ENCODE measurements at places on chromosomes 5 and 9.
A peak's percentile ranks its signal among the peaks of the same experiment; 100 is the strongest.

- DNase-seq: no peak
Observed at GRCh38 chr9:116944714-116945534, 257.8 kb downstream of the TRIM32 start.

DNA sequence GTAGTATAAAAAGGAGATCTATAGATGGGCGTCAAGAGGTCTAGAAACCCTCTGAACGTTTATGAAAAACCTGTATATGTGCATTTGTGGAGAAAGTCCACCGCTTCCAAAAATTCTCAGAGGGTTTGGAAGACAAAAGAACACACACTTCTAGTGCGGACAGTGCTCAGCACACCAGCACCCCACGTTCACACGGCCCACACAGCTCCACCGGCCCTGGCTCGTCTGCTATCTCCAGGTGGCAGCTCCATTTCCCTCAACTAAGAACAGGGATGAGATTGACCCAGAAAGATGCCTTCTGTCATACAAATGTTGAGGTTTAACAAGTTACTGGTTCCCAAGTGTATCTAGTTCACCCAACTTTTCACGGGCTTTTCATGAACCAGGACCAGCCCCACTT, 255.1 kb downstream of the NR2F1-AS1 start:
- no peak for DNase-seq

DNA sequence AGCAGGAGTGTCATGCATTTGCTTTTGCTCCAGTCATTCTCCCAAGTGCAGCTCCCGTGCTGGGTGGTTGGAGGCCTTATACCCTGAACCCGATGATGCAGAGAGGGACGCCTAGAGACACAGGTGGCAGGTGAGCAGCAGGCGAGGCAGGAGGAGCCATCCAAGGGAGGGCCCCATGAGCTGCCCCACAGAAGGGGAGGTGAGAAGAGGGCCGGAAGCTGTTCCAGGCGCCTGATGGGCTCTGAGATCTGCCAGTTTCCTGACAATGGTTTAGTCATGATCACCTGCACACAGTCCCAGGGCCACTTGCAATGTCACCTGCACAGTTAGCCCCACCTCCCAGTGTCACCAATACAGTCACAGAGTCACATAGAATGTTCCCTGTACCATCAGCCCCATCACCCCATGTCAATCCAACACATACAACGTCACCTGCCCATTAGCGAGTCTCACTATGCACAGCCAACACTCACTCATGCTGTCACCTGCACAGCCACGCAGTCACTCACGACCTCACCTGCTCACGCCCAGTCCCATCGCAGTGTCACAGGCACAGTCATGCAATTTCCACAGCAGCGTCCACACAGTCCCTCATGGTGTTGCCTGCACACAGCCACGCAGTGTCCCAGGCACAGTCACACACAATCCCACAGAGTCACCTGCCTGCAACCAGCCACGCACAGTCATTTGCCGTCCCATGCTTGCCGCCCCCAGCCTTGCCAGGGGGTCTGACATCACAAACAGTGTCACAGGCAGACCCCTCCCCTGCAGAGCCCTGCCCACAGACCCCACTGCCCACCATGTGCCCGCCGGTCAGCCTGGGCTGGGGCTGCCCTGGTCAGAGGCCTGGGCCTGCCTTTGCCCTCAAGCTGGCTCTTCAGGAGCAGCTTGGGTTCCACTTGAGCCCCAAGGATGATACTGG, 113.4 kb downstream of the LHX2 start:
- DNase-seq: no peak

DNA sequence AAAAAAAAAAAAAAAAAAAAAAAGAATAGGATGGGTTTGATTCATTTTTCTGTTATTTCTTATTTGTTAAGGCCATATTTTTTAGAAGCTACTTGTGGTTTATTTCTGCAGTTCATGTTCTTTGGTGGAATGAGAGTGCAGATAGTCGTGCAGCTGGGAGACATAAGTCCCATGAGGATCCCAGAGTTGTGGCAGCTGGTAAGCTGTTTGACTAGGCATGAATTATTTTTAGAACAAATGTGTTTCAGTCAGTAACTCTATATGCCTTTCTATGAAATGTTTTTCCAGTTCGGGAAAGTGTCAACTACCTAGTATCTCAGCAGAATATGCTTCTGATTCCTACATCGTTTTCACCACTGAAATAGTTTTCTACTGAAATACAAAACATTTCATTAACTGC, 5.0 kb upstream of the NIPSNAP3B start:
- no peak for DNase-seq

- no peak for DNase-seq
Observed at GRCh38 chr5:3105581-3105980, 354.1 kb upstream of the IRX2 start.

GRCh38 chr5:87722286-87722685, 309.6 kb upstream of the CCNH start:
- DNase-seq: no peak

GRCh38 chr5:1555011-1555807, 31.4 kb upstream of the LPCAT1 start:
- no peak for DNase-seq

DNA sequence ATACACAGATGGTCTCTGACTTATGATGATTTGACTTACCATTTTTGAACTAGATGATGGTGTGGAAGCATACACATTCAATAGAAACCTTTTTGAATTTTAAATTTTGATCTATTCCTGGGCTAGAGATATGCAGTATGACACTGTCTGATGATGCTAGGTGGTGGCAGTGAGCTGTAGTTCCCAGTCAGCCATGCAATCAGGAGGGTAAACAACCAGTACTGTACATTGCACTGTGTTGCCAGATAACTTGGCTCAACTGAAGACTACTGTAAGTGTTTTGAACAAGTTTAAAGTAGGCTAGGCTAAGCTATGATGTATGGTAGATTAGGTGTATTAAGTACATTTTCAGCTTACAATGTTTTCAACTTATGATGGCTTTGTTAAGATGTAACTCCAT, 859.1 kb upstream of the ARRDC3 start:
- DNase-seq: no peak

DNA sequence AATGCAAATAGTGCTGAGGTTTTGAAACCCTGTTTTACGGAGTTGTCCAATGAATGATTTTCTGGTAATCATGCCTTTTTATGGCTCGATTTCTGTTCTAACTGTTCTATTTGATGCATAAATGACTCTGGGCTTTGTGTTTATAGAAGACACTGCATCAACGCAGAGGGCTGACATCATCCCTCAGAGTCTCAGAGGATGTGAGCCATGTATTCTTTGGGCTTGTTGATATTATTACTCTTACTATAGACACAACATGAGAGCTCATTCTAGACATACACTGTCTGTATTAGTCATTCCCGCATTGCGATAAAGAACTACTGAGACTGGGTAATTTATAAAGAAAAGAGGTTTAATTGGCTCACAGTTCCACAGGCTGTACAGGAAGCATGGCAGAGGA, 31.6 kb downstream of the CDH6 start:
- DNase-seq: no peak

GRCh38 chr5:56984445-56984844, 32.5 kb upstream of the MIER3 start:
- no peak for DNase-seq

DNA sequence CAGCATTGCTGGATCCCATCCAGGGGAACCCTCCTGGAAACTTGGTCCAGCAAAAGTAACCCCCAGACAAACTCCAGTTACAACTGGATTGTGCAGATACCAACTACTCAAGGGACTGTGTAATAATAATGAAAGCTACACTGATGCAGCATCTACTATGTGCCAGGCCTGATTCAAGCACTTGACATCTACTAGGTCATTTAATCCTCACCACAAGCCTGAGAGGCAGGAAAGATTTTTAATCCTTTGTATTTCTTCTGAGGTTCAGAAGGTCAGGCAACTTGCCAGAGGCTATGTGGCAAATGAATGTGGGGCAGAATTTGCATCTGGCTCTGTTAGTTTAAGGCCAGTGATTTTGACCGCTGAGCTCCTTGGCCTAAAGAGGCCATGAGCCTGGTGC, 29.5 kb upstream of the FOXI1 start:
- DNase-seq: no peak

DNA sequence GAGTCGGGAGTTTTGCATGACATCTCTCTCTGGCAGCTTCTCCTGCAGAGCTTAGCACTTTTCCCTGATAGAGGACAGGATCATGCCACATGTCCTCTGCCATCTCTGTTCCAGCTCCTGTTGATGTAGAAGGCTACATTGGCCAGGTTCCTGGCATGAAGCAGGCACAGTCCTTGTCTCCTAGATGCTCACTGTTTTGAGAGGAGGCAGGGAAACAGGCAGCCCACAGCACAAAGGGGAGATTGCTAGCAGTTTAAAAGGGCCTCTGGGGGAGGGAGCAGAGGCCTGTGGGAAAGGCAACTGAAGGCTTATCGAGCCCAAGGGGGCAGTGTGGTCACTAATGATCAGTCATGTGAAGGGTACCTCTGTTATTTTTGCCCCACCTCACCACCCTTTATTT, 10.7 kb downstream of the ARHGAP26 start:
- no peak for DNase-seq

DNA sequence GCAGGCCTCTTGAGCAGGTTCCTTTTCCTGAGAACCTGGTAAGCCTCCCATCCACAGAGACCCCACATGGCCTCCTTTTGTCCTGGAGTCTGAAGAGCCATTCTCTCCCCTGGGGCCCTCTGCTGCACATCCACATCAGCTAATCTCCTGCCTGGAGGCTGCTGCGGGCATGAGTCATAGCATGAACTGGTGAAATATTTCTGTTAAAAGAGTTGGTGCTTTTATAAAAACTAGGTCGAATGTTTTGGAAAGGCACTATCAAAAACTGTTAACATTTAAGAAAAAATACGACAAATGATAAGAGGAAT, 399.4 kb downstream of the CTNND2 start:
- DNase-seq: no peak

- no peak for DNase-seq
Observed at GRCh38 chr5:121805911-121806310, 45.8 kb upstream of the FTMT start.

GRCh38 chr9:109286571-109286977, 34.3 kb downstream of the EPB41L4B start:
- DNase-seq: no peak

DNA sequence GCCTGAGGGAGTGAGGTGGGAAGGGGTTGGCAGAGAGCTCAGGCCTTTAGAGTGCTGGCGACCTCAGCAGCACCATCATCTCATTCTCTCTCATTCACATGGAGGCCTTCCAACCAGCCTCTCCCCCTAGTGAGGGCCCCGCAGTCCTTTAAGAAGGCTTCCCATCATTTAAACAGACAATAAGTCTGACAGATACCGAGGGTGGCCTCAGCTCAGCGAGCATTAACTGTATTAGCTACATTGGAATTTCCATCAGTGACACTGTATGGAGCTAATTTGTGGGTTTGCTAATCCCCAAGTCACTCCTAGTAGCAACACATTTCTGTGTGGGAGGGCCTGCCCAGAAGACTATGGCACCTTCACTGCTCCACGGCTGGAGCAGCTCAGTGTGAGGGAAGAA, 75.8 kb downstream of the INSYN2B start:
- no peak for DNase-seq

DNA sequence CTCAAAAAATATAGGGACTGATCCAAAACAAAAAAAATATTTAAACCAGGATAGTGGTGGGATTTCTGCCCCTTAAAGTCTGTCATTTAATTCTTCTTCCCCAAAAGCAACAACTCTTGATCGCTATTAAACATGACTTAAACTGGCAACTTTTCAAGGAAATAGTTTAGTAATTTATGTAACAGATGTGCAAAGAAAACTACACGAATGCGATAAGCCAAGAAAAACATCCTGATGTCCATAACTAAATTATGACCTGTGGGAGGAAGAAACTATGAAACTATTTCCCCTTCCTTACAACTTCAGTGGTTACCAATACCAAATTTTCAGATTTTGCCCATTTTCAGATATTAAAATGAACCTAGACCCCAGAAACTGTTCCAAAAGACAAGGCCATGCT, 31.5 kb downstream of the CLINT1 start:
- DNase-seq: no peak

DNA sequence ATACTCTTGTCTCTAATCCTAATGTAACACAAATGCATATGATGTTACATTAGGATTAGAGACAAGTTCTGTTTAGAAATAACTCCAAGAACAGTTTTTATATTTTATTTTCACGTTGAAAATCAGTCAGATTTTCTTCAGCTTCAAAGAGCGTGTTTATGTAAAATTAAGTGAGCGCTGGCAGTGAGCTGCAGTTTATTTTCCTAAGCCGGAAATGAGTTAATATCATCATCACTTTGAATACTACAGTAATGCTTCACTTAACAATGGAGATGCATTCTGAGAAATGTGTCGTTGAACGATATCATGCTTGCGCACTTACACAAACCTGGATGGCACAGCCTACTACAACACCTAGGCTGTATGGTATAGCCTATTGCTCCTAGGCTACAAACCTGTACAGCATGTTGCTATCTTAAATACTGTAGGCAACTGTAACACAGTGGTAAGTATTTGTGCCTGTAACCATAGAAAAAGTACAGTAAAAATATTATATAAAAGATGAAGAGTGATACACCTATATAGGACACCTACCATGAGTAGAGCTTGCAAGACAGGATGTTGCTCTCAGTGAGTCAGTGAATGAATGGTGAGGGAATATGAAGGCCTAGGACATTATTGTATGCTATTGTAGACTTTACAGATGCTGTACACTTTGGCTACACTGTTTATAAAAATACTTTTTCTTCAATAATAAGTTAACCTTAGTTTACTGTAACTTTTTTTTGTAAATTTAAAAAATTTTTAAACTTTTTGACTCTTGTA, 65.9 kb upstream of the C5orf46 start:
- DNase-seq: no peak

DNA sequence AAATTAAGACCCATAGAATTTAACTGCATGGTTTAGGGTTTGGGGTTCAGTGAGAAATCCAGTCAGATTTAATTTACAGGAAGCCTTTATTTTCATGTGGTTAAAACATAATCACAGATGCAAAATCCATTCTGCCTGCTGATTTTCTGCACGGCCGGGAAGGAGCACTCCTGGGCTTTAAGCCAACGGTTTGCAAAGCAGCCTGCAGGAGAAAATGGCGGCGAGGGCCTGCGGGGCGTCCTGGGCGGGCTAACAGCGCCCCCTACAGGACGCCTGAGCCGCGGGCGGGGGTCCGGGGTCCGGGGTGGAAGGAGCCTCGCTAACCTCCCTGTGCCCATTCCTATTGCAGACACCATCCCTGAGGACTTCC, 47.6 kb downstream of the THBS4 start:
- DNase-seq: peak; percentile 42

- no peak for DNase-seq
Observed at GRCh38 chr9:33374190-33374589, 28.2 kb downstream of the AQP7 start.

GRCh38 chr9:89528540-89528939, 30.6 kb upstream of the SEMA4D start:
- DNase-seq: no peak

- DNase-seq: no peak
Observed at GRCh38 chr9:79028101-79028500, 543.7 kb upstream of the TLE4 start.

- no peak for DNase-seq
Observed at GRCh38 chr9:123278361-123278760, 10.0 kb upstream of the STRBP start.

- DNase-seq: no peak
Observed at GRCh38 chr5:172583931-172584511, 57.0 kb upstream of the NEURL1B start.

All from activated T-cell treated with anti-CD3 and anti-CD28 coated beads for 24 hours (primary cell).